ENCODE measurements at places on chromosomes 2 and 18. TPM values are rescaled to one million over a fixed set of nuclear protein-coding genes. Genes with fewer than 3 reads are reported as not detected.

GRCh38 chr2:13583609-13584008 lies 866.9 kb downstream of the TRIB2 start:
- no peak for DNase-seq

DNA sequence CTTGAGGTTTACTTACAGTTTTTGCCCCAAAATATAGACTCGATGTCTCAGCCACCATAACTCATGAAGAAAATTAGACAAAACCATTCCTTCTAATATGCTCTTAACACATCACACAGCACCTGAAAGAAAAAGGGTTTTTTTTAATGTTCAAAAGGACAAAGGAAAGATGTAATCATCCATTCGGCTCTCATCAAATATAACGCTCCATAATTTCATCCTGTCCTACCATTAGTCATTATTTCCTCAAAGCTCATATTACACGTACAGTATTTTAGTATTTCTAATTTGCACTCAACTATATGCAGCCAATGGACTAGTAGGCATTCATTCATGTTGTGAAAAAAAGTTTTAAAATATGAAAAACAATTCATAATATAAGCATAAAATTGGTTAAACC lies 24.8 kb downstream of the ESCO1 start:
- no peak for DNase-seq

- no peak for DNase-seq
Measured at GRCh38 chr2:86194751-86195054, 559 bp downstream of the IMMT start.

DNA sequence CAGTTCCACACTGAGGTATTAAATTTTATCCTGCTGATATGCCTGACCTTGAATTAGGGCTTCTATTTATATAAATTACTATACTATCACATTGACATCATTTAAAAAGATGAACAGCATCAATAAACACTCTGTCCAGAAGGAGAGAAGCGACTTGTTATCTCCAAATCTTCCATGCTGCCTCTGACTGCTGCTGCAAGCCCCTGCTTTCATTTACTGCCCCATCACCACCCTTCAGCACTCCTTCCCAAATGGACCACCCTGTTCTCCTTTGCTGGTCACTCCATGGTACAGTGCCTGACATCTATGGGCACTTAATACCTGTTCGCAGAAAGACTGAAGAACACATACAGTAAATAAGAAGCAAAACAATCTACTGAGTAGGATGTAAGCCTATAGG lies 48.1 kb downstream of the KLF7 start:
- no peak for DNase-seq

The LMAN1 gene
- polyA plus RNA-seq = 74.1 TPM
